ENCODE measurements at places on chromosomes 4 and X.

DNA sequence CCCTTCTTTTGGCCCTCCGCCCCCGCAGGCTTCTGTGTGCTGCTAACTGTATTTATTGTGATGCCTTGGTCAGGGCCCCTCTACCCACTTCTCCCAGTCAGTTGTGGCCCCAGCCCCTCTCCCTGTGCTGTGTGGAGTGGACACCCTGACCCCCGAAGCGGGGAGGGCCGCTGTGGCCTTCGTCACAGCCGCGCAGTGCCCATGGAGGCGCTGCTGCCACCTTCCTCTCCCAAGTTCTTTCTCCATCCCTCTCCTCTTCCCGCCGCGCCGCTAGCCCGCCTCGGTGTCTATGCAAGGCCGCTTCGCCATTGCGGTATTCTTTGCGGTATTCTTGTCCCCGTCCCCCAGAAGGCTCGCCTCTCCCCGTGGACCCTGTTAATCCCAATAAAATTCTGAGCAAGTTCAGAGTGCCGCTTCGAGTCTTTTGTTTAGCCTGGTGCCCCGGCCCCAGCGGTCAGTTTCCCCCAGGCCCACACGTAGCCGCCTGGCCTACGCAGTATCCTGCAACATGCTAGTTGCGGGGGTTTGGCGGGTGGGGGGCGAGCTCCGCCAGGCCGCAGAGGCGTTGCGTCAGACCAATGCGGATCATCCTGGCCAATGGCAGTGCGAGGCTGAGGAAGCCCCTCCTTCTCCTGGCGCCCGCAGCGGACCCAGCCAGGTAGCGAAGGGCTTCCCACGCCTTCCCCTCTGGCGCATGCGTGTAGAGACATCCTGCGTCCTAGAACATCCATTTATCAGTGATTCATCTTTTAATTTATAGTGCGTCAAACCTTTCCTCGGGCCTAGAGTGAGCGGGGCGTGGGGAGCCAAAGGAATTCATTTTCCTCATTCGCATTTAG, 5.6 kb upstream of the KANTR start:
- peak; percentile 71 for DNase-seq

- DNase-seq: no peak
Measured at GRCh38 chr4:3708103-3708510, 58.1 kb upstream of the ADRA2C start.

GRCh38 chrX:21989384-21989783, 42.7 kb upstream of the PHEX start:
- DNase-seq: peak; percentile 6

DNA sequence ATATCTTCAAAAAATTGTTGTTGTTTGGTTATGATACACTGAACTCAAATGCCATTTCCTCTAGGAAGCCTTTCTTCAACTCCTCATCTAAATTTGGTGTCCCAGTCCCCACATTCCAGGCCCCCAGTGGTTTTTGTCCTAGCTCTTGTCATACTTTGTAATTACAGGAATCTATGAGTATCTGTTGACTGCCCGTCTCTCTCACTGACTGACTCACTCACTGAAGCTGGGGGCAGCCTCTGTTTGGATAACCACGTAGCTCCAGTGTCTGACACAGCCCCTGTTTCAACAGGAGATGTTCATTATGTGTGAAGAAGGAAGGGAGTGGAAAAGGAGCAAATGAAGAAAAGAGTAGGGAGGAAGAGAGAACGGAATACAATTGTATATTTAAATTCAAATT, 284.1 kb upstream of the TENM3 start:
- no peak for DNase-seq

- no peak for DNase-seq
Measured at GRCh38 chr4:153497988-153498967, 32.1 kb downstream of the TMEM131L start.

- no peak for DNase-seq
Measured at GRCh38 chr4:14478504-14478903, 523.8 kb upstream of the CPEB2 start.

DNA sequence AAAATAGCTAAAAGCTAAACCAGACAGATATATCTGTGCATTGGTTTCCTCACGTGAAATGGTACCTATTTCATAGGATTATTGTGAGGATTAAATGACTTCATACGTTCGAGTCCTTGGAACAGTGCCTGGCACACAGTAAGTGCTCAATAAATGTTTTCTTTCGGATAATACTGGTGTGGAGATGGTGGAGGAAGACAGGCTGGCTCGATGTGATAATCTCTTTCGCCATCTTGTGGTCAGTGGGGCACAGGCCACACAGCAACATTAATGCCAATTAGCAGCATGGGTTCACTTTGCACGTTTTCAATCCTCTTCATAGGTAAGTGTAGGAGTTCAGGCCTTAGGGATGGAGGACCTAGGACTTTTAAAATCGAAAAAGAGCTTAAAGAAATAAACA, 9.3 kb downstream of the PAGE4 start:
- no peak for DNase-seq

- DNase-seq: no peak
Measured at GRCh38 chrX:526295-527224, 104.0 kb upstream of the SHOX start.

DNA sequence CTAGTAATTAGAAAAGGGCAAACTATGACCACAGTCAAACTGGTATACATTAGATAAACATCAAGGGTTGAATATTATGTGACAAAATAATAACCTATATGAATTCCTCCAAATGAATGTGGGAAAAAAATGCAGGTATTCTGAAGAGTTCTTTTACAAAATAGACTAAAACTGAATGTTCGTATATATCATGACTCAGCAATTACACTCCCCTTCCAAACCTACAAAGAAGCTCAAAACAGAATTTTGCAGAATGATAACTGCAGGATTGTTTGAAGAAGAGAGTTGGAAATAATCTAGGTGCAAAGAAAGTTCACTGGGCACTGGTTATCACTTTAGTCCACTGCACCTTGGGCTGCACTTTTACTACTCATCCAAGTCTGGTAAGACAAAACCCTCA, 134.1 kb downstream of the GABRG1 start:
- no peak for DNase-seq

DNA sequence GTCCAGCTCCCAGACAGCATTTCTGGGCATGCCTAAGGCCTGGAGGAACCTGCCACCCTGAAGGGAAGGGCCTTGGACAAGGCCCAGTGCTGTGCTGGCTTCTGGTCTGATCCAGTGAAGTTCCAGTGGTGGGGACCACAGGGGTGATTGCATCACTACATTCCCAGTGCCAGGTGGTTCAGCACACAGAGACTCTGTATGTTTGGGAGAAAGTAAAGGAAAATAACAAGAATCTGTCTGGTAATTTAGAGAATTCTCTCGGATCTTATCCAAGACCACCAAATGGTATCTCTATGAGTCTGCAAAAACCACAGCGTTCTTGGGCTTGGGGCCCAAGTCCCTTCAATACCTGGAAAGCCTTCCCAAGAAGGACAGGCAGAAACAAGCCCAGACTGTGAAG, 131.8 kb upstream of the MAD2L1 start:
- DNase-seq: no peak

DNA sequence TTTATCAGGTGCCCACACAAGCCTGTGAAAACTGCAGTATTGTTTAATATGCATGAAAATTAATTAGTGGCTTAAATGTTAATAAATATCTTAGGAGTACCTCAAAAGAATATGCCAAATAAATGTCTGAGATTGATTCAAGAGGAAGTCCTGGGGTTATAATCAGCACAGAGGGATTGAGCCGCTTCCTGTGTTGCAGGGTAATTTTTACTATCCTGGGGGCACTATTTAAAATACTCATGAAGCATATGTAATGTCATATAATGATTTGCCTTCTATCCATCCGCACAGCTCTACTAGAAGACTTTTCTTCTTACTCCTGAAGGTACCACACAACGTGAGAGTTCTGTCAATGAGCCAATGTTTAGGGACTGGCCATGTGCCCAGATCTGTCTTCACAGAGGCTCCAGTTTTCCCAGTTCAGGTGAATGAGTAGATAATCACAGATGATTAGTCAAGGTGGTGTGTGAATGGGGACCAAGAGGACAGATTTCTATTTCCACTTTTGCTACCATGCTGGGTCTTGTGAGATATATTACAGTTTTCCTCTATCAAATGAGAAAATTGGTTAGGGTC, 233.3 kb downstream of the USP46 start:
- DNase-seq: no peak

DNA sequence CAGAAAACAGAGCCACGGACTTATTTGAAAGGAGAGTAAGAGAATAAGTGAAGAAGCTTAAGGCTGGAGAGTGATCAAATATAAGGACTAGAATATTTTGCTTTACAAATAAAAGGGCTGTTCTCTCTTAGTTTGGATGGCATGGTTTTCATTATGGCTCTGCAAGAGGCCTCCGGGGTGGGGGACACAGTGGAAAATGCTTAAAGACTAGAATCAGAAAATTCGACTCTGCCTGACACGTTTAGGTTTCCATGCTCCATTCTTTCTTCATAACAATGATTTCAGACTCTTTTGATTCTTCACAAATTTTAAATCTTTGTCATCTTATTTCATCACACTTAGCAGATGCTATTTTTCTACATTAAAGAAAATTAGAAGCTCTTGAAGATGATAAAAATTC, 632.4 kb upstream of the BOD1L1 start:
- DNase-seq: no peak
